SK-N-SH (cell line): ENCODE measurements at places on chromosomes 6 and 20. TPM values are rescaled to one million over a fixed set of nuclear protein-coding genes. Genes with fewer than 3 reads are reported as not detected.

The TCF21 gene
- polyA plus RNA-seq: not detected in 2 replicates

The ENPP5 gene
- polyA plus RNA-seq: not detected in 2 replicates

The FNDC1 gene
- not detected in 2 replicates for polyA plus RNA-seq

DNA sequence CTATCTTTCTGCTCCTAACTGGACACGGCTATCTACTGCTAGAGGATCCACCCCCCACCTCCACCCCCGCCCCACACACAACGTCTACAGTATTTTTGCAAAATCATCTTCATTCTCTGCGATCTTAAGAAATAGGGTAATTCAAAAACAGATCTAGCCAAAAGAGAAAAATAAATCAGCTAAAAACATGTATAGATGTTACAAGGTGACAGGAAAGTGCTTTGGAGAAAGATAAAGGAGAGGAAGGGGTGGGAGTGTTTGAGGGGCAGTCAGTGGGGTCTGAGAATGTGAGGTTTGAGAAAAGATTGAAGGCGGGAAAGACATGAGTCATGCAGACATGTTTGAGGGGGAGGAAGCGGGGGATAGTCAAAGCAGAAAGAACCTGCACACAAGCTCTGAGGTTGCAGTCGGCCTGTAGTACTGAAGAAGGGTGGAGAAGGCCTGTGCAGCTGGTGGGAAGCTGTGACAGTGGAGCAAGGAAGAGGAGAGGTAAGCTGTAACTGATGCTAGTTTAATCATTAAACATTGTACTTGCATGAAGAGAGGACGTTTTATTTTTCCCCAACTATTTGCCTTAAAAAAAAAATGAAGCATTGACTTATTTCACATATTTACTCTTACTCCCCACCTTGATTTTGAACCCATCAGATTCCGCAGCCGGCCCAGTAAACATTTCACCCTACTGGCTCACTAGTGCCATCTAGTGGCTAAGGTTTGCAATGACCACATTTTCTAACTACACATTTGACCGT lies 332.6 kb downstream of the ADGRB3 start:
- H3K4me3 ChIP-seq: peak overlapping the region; percentile 4; the same call in 1 of the 2 replicates
- H3K27ac ChIP-seq: no peak overlapping the region
- H3K4me1 ChIP-seq: peaks cover 8% of the 10 kb centered on the region
- no peaks in the 10 kb centered on the region for H3K36me3 ChIP-seq
- H3K27me3 ChIP-seq: no peaks in the 10 kb centered on the region
- peak; percentile 51 for DNase-seq

DNA sequence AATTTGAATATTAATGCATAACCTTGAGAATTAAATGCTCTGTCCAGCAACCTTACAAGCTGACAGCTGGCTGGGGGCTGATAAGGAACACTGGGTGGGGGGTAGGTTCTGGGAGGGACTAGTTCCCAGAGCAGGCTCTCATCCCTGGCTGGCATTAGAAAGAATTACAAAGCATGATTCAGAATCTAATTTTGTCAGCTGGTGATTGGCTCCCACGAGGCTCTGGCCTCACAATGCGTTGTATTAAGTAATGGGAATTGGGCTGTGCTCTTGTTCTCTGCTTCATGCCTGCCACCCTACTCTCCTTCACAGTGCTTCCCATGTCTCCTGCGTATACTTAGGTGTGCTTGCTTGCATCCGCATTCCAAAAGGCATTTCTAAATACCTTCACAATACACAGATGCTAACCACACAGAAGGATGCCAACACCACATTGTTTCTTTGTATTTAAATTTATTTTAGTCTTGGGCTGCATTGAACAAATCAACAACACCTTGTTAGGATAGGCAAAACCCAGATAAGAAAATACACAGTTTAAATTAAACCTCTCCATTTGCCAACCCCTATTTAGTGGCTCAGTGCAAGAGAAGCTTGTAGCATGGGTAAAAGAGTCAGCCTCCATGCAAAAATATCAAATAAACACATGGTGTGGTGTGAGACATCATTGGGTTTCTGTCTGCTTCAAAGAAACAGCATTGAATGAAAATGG lies 434.5 kb upstream of the JAG1 start:
- H3K4me1 ChIP-seq: no peaks in the 10 kb centered on the region; the same call in 1 of the 2 replicates
- no peak for DNase-seq
- no peak overlapping the region for H3K27ac ChIP-seq
- H3K27me3 ChIP-seq: no peaks in the 10 kb centered on the region

GRCh38 chr20:11119573-11119972 lies 445.8 kb upstream of the JAG1 start:
- peak overlapping the region; percentile 95 for H3K27ac ChIP-seq

DNA sequence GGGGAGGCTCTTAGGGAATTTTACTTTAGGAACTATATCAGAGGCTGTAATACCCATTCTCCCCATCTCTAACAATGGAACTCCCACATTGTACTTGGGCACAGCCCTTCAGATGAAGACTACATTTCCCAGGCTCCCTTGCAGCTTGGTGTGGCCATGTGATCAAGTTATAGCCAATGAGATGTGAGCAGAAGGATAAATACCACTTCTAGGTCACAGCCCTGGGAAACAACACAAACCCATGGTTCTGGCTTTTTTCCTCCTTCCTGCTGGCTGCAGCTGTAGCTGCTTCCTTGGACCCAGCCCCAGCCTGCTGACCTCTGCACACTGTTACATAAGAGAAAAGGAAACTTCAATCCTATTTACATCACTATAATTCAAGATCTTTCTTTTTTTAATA lies 445.9 kb upstream of the JARID2 start:
- H3K27ac ChIP-seq: no peak overlapping the region
- H3K27me3 ChIP-seq: no peaks in the 10 kb centered on the region
- no peak overlapping the region for H3K4me3 ChIP-seq
- H3K36me3 ChIP-seq: no peaks in the 10 kb centered on the region
- H3K4me1 ChIP-seq: no peaks in the 10 kb centered on the region; the same call in 1 of the 2 replicates
- DNase-seq: peak; percentile 51

GRCh38 chr6:139497345-139497961 lies 123.0 kb upstream of the CITED2 start:
- H3K27ac ChIP-seq: no peak overlapping the region
- no peak for DNase-seq
- H3K4me1 ChIP-seq: no peaks in the 10 kb centered on the region
- H3K36me3 ChIP-seq: no peaks in the 10 kb centered on the region
- no peak overlapping the region for H3K4me3 ChIP-seq

GRCh38 chr6:5365436-5366195 lies 104.3 kb downstream of the FARS2 start:
- H3K27ac ChIP-seq: no peak overlapping the region
- H3K27me3 ChIP-seq: no peaks in the 10 kb centered on the region
- DNase-seq: no peak
- peaks cover 7% of the 10 kb centered on the region for H3K4me1 ChIP-seq
- H3K4me3 ChIP-seq: no peak overlapping the region

DNA sequence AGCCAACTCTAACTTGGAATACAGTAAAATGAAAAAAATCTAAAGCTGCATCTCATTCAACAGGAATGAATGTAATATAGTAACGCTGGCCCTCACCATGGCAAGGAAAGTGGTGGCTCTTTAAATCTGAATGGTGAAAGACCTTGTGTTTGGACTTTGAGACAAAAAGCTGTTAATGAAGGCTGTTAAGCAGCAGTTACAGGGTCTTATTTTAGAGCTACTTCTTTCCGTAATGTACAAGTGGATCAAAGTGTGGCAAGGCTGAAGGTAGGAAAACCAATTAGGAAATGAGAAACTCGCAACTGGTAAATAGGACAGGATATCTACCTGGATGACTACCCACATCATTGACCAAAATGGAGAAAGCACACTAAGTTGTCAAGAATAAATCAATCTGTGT lies 11.6 kb upstream of the TRIM39 start:
- no peaks in the 10 kb centered on the region for H3K27me3 ChIP-seq
- no peak overlapping the region for H3K27ac ChIP-seq
- H3K4me1 ChIP-seq: peaks cover 3% of the 10 kb centered on the region; the same call in 1 of the 2 replicates
- H3K36me3 ChIP-seq: peaks cover 32% of the 10 kb centered on the region

- no peak overlapping the region for H3K4me3 ChIP-seq
- no peaks in the 10 kb centered on the region; the same call in 1 of the 2 replicates for H3K4me1 ChIP-seq
These were observed 95.3 kb downstream of the RNGTT start for GRCh38 chr6:88867841-88868731.

DNA sequence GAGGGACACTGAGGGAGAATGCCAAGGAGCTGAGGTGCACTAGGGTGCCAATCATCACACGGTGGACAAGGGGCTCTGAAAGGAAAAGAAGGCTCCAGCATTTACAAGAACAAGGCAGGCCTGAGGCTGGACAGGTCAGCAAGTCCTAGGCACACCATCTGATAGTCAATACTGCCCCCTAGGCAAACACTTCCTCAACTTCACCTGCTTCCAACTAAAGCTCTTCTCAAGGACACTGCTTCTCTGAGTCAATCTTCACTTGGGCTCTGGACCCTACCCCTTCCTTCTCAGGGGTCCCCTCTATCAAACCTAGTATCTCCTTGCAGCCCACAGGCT lies 37.7 kb upstream of the SLC4A11 start:
- no peak overlapping the region for H3K27ac ChIP-seq
- H3K36me3 ChIP-seq: peaks cover 53% of the 10 kb centered on the region
- no peaks in the 10 kb centered on the region for H3K27me3 ChIP-seq
